GM12865 (cell line): ENCODE measurements at places on chromosomes 1 and 21.

DNA sequence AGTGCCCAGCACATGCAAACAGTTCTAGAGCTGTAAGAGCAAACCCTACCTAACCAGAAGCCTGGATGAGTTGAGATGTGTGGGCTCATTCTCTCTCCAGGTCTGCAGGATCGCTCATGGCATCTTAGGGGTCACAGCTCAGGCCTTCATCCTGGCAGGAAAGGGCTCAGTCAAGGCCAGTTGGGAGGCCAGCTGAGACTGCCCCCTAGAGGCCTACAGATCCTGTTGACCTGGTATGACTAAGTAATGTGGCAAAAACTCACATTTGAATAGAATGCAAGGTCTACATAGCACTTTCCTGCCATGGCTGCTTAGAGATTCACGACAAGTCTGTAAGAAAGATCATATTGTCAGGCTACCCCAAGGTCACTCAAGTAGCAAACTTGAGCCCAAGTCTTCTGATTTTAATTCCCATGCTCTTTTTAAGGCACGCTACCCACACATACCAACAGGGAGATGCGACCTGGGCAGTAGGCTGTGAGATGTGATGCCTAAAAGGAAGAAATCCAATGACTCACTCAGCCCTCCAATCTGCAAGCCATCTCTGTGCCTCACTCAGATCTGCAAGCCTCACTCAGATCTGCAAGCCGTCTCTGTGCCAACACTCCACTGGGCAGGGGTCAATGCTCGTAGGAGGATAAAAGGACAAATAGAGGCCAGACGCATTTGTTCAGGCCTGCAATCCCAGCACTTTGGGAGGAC, 5.1 kb upstream of the CAPN8 start:
- DNase-seq = peak; percentile 47

DNA sequence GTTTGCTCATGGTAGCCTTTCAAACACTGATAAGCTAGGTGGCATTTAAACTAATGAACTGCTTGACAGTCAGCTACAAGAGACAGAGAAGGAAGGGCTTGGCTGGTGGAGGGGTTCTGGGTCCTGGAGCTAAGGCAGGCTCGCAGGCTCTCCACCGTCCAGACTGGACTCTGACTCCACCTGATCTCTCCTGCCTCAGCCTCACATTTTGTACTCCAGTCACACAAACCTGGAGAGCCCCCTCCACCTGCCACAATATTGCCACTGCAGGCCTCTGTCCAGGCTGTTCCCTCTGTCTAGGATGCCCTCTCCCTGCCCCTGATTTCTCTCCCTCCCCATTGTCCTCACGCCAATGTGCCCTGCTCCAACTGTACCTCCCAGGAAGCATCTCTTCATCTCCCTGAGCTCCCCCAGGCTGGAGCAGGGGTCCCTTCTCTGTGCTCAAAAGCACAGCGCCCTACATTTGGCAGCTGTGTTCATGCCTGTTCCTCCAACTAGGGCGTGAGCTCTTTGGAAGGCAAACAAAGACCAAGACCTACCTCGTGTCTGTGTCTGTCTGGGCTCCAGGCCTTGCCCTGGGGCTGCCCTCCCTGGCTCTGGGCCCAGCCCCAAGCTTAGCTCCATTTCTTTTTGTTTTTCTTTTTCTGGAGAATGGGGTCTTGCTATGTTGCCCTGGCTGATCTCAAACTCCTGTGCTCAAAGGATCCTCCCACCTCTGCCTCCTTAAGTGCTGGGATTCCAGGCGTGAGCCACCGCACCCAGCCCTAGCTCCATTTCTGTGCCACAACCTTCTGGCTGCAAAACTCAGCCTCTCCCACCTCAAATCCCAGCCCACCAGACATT, 2.9 kb downstream of the TIE1 start:
- DNase-seq = no peak

- no peak for DNase-seq
Observed at GRCh38 chr1:230824919-230825721, 43.2 kb downstream of the C1orf198 start.

- DNase-seq = no peak
Observed at GRCh38 chr21:36571556-36571955, 91.6 kb upstream of the CLDN14 start.

DNA sequence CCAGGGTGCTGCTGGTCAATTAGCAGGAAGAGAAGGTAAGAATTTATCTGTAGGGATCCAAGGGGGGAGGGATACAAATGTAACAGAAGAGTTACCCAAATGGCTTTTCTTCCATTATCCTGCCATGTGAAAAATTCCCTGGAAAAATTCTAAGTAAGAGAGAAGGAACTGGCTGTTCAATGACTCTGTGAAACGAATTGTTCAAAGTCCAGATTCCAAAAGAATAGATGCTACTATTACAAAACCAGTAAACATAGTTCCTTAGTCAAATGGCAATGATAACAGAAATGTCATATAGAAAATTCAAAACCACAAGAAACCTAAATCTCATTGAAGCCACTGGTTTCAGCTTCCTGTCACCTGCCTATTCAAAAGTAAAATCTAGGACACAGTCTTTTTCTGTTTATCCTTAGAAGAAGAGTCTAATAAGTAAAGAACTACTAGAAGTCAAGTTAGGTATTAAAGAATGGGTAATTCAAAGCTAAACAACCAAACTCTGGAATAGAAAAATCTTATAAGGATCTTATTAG, 102.6 kb downstream of the ZNF644 start:
- peak; percentile 24 for DNase-seq

GRCh38 chr1:237713916-237714315, 176.8 kb downstream of the ZP4 start:
- no peak for DNase-seq

- DNase-seq = no peak
Observed at GRCh38 chr1:68162761-68163160, 69.6 kb downstream of the WLS start.

DNA sequence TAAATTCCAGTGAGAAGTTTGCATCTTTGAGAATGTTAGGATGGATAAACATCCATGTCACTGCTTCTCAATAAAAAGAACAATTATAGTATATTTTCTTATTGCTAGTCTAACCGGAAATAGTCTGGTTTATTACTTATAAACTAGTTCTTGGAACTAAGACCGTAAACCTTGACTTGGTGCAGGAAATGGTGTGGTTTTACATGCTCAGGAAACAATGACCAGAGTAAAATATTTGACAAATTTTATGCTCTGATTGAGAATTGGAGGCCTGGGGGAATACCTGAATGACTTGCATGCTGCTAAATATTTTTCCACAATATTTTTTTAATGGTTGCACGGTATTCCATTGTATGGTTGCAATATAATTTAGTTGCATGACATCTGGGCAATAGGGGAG, 76.3 kb downstream of the XCL2 start:
- DNase-seq = peak; percentile 69

DNA sequence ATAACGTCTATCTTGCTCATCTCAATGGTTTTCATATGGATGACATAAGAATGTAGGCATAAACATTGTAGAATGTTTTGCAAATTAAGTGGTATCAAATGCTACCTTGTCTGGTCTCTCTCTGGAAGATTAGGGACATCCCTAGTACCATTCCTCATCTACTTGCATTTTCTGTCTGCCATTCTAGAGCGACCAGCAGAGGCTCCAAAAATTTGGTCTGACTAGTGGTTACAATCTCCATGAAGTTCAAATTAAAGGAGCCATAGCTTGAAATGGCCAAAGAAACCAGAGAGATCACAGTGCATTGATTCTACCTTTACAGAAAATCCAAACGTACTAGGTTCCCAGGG, 1.1 kb downstream of the CD84 start:
- no peak for DNase-seq

GRCh38 chr1:96384611-96385010, 337.0 kb upstream of the PTBP2 start:
- DNase-seq = no peak

DNA sequence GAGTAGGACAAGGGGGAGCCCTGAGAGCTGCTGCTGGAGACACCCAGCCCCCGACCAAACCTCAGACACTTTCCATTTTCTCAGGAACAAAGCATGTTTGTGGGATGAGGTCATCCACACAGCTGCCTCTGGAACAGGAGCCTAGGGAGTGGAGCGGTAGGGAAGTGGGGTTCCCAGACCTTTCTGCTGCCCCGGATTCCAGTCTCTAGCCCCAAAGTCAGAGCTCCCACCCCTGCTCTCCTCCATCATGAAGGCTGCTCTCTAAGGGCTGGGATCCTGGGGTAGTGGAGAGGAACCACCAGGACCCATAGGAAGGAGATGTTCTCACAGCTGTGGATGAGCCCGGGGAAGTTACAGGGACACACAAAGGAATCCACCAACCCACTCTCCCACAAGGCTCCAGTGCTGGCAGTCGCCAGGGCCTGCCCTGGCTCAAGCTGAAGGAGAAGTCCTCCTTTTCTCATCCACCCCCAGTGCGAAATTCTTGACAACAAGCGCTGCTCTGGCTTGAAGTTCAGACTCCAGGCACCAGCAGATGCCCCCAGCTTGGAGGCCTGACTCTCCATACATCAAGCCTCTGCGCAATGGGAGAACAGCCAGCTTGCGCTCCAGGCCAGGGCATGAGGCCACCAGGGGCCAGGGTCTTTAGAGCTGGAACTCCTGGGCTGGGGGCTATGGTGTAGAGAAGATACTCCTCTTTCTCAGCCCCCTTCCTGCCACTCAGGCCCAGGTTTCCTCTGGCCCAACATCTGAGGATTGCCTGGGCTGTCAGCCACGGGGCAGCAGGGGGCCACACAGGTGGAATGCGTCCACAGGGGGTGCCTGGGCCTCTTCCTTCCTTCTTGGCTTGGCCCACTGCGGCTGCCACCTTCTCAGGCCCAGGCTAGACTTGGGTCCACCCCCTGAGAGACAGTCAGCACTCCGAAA, 4.5 kb downstream of the FHL3 start:
- no peak for DNase-seq

DNA sequence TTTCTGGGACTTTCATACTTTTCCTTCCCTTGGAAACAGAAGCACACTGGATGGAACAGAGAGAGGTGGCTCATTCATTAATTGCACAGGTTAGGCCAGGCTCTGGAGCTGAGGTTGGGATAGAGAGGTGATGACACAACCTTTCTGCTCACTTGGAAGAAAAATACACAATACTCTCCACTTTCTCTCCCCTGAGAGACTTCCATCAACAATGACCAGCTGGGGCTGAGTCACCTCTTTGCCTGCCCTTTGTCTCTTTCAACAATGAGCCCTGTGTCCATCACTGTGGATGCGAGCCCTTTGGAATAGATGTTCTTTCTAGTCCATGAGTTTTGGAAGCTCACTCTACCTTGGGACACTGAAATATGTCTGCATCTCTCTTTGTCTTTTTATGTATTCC, 43.1 kb downstream of the ATP2B4 start:
- no peak for DNase-seq

DNA sequence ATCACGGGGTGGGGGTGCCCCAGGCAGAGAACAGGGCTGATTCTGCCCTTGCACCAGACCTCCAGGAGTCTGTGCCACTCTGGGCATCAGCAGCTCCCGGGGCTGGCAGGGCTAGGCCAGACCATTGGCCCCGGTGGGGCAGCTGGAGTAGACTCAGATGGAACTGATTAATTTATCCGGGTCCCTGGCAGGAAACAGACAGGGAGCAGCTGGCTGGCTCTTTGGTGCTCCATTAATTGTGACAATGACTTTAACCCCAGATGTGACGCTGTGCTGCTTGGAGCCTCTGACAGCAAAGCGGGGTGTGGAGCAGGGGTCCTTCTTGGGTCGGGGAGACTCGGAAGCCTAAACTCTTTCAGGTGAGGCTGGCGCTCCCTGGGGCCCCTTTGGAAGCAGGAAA, 9.5 kb downstream of the EPHA8 start:
- DNase-seq = no peak

GRCh38 chr1:116379674-116380498, 6.8 kb downstream of the ATP1A1 start:
- DNase-seq = no peak

GRCh38 chr1:66323958-66324625, 209.9 kb upstream of the SGIP1 start:
- no peak for DNase-seq

GRCh38 chr1:62335656-62336055, 16.4 kb upstream of the KANK4 start:
- DNase-seq = no peak

- no peak for DNase-seq
Observed at GRCh38 chr1:68340951-68341350, 108.6 kb upstream of the WLS start.

GRCh38 chr1:51236531-51237350, 668 bp downstream of the RNF11 start:
- peak; percentile 26 for DNase-seq

- DNase-seq = no peak
Observed at GRCh38 chr1:33541966-33542365, 69.5 kb downstream of the ZSCAN20 start.

- DNase-seq = no peak
Observed at GRCh38 chr1:240500647-240501046, 111.3 kb downstream of the GREM2 start.

GRCh38 chr1:153617663-153618062, 1.5 kb upstream of the S100A14 start:
- no peak for DNase-seq

DNA sequence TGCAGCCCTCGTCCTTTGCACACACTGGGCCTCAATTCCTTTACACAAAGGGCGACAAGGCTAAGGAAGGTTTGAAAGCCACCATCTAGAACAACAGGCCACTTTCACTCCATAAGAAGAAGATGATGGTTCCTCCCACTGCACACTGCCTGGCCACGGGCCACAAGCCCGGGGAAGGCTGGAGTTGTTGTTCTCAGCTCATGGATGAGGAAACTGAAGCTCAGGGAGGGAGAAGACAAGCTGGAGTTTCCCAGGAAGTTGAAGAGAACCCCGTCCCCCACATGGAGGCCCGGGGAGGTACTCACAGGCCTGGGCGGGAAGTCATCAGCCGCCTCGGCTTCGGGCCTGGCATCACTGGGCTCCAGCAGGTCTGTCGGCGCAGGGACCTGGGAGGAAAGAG, 24.6 kb upstream of the DDOST start:
- no peak for DNase-seq

- DNase-seq = no peak
Observed at GRCh38 chr1:23475134-23475628, 8.8 kb downstream of the ASAP3 start.

GRCh38 chr1:15106608-15107007, 46.9 kb upstream of the TMEM51 start:
- DNase-seq = no peak

DNA sequence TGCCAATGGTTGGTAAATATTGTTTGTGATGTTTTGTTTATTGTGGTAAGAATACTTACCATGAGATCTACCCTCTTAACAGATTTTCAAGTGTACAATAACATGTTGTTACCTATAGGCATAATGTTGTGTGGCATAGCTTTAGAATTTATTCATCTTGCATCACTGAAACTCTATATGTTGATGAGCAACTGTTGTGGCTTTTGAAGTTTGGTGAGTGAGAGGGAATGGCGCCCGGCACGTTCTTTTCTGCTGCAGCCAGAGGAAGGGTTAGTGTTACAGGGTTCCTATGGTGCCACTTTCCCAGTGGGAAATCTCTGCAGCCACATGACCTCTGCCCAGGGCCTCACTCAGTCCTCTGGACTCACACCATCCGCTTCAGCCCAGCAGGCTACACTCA, 342.5 kb upstream of the ADGRL2 start:
- DNase-seq = no peak

- no peak for DNase-seq
Observed at GRCh38 chr1:18532390-18533170, 51.9 kb downstream of the KLHDC7A start.

- DNase-seq = no peak
Observed at GRCh38 chr21:36064085-36064460, 3.7 kb upstream of the SETD4 start.

GRCh38 chr1:8517661-8518489, 200.0 kb downstream of the SLC45A1 start:
- DNase-seq = no peak
